ENCODE measurements at places on chromosomes 1 and 21.

- DNase-seq, result no peak
Observed at GRCh38 chr1:177984136-177984525, 14.3 kb upstream of the SEC16B start.

DNA sequence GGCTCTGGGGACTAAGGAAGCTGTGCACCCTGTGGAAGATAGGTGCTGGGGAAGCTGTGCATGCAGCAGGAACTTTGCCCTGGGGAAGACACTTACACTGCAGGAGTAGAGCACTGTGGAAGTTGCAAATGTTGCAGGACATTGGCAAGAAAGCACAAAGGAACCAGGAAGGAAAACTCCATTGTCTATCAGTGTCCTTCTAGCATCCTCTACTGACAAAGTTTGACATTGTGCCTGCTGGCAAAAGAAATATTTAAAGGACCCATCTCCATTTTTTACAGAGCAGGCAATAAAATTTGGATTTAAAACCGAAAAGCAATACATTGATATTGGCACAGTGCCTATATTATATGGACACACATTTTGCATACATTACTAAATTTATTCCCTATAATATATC lies 394.1 kb downstream of the PBX1 start:
- no peak for DNase-seq

DNA sequence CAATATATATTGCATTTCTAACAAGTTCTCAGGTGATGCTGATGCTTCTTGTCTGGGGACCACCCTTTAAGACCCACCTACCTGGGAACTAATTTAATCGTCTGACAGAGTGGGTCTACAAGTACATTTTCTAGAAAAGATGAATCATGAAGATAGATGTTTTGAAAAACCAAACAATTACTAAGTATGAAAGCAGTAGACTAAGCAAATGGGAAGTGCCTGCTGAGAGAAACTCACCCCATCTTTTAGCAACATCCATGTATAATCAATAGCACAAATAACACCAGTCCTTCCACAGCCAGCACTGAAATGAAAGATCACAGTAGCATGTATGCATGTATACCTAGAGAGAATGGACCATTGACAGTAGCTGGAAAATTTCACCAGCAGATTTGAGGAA lies 17.3 kb downstream of the PTPN22 start:
- DNase-seq, result no peak

- no peak for DNase-seq
Observed at GRCh38 chr1:14117700-14118099, 417.7 kb downstream of the PRDM2 start.

GRCh38 chr1:201731592-201731991 lies 97.4 kb upstream of the IPO9 start:
- DNase-seq, result no peak

DNA sequence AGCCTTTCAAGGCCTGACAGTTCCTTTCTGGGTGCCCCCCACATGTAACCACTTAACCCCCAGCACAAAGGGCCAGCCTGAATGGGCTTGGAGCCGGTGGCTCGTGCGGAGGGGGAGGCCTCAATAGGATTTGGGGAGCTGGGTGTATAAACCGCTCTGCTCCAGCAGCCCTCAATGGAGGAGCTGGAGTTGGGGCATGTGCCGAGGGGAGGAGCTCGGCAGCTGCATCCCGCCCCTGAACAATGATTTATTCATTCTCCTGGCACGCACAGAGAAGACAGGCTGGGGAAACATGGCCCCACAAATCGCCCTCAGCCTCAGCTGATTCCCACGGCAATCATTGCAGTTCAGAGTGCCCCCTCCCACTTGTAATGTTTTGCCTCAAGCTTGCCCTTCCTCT lies 6.9 kb upstream of the C1orf216 start:
- DNase-seq, result no peak

DNA sequence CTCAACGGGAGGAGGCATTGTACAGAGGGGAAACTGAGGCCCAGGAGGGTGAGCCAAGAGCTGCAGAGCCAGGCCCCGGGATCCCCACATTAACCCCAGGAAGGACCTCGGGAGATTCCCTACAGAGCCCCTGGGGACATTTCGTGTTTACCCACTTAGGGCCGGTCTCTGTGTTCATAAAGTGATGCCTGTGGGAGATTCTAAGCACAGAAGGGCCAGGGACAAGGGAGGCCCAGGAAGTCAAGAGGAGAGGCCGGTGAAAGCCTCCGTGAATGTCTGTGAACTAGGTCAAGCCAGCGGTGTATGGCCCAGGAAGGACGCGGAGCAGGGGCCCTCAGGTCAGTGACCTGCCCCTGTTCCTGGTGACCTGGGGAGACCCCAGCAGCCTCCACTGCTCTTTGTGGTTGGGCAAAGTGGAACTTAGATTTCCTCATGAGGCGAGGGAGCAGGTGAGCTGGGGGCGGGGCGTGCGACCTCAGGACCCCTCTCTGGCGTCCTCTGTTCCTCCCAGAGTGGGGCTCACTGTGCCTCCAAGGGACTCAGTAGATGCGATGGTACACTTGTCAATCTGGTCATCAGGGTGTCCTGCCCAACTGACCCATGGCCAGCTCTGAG lies 34.9 kb downstream of the PDE9A start:
- DNase-seq, result no peak

GRCh38 chr1:118144684-118145083 lies 40.3 kb downstream of the SPAG17 start:
- DNase-seq, result no peak

DNA sequence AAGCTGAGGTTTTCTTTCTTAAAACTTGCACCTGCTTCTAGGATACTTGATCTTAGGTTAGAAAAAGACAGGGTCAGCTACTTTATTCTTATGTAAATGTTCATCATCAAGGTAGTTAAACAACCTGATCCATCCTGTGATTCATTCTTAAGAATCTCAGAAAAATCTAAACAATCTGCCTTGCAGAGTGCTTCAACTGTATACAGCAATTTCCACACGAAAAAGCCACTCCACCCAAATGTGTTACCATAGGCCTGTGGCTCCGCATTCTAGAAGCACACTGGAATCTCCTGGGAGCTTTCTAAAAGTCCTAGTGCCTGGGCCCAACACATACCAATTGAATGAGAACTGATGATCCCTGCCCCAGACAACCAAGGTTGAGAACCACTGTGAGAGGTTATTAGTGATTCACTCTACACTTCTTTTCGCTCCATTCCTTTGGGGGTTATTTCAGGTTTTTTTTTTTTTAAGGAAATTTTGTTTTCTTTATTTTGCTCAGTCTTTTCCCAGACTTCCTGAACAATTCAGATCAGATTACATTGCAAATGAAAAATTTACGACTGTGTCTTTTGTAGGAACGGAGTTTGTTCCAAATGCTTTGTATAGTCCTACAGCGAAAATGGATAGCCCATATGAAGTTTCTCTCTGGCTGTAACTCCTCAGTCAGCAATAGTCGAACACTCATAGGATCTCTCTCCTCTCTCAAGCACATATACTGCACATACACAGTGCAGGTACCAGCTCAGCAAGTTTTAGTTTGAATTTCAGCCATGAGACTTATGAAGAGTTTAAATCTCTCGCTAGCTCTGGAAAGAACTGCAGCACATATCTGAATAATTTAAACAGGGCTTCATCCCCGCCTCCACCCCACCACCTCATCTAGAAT lies 16.1 kb downstream of the SMYD2 start:
- DNase-seq, result no peak

DNA sequence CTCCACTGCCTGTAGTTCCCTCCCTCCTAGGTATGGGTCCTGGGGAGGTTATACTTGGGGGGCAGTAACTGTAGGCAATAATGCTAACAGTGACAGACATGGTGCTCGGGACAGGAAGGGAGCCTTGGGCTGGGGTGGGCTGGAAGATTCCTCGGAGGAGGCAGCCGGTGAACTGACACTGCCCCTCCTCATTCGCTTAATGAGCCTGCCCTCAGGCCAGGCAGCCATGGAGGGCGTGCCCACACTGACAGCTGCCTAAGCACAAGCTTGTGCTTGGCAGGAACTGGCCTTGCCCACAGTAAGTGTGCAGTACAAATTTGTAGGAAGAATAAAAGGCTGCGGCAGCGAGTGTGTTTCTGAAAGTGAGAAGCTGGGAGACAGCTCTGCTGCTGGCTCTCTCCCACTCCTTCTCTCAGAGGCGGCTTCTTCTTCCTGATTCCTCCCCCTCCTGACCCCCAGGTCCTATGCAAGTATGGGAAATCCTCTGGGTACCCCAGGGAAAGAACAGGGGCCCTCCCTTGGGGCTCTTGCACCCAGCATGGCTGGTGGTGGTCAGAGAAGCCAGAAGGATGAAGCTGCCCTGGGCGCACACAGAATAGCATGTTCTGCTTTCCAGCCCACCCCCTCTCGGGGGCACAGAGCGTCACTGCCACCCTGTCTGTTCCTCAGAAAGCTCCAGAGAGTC lies 23.6 kb downstream of the OPTC start:
- no peak for DNase-seq

DNA sequence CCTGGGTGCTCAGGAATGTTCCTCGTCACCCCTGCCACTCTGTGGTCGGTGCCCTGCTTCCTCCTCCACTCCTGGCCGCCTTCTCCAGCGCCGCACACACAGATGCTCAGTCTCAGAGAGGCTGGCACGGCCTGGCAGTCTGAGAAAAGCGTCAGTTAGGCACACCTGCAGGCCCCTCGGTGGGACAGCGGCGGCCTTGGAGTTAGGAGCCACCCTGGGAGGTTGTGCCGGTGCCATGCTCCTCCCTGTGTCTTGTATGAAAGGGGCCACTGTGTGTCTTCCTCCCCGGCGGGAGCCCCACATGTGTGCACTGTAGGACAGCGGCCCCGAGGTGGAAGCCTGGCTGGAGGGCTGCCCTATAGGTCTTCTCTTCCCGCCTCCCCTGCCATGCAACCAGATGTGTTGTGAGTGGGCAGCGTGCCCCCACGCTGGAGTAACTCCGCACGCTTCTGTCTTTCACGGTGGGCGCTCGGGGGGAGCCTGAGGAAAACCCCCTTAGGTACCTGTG lies 145.2 kb downstream of the PGBD5 start:
- no peak for DNase-seq

GRCh38 chr1:26998429-26999300 lies 5.2 kb downstream of the TRNP1 start:
- DNase-seq, result no peak

GRCh38 chr1:35876988-35877387 lies 6.0 kb upstream of the AGO1 start:
- DNase-seq, result no peak

GRCh38 chr1:36279789-36280296 lies 26.3 kb upstream of the SH3D21 start:
- DNase-seq, result no peak

DNA sequence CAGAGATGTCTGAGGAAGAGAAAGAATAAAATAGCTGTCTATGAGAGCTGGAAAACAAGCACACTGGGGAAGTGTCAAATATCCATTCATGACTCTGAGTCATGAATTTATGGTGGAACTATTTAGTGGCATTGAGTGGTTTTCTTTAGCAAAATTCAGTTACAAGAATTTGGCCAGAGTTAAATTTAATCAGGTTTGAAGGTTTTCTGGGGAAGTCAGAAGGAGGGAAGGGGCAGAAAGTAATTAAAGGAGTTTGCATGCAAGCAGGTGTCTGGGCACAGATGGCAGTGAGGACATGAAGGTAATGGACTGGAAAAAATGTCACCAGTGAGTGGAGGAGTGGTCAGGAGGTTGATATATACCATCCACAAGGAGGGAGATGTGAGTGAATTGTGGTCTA lies 121.9 kb upstream of the IVNS1ABP start:
- DNase-seq, result no peak

DNA sequence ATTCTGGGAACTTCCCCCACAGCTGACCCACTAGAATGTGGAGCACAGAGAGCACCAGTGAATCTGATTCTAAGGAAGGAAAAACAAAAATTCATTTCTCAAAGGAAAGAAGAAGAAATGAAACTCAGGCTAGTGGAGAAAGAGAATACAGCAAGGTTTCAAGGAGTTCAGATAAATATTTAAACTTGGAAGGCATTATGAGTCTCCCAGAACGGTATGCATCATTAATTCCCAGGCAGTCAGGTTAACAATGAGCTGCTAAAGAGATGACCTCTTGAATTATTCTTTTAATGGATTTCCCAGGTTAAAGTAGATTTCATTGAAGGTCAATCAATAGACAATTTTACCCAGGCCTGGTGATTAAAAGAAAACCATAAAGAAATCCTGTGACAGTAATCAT lies 103.6 kb upstream of the KAZN start:
- DNase-seq, result no peak

GRCh38 chr1:226489718-226490425 lies 58.7 kb upstream of the STUM start:
- DNase-seq, result no peak

DNA sequence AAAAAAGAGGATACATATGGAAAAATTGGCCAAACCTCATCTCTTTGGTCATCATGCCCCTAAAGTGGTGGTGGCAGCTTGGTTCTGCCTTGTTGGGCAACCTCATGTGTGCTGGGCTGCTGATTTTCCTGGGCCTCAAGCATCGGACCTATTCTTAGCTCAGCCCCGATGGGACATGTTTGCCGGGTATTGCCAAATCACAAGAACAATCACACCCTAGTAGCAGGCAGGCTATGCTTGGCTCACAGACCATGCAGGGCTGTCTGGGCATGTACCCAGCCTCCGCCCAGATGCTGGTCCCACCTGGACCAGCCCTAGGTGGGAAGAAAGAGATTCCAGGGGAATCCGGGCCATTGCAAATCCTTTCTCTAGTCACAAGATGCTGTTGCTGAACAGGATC lies 189.4 kb upstream of the FGGY start:
- DNase-seq, result no peak

GRCh38 chr1:100628631-100629081 lies 90.7 kb downstream of the GPR88 start:
- DNase-seq, result no peak

GRCh38 chr1:22362626-22363402 lies 88.8 kb upstream of the ZBTB40 start:
- no peak for DNase-seq

DNA sequence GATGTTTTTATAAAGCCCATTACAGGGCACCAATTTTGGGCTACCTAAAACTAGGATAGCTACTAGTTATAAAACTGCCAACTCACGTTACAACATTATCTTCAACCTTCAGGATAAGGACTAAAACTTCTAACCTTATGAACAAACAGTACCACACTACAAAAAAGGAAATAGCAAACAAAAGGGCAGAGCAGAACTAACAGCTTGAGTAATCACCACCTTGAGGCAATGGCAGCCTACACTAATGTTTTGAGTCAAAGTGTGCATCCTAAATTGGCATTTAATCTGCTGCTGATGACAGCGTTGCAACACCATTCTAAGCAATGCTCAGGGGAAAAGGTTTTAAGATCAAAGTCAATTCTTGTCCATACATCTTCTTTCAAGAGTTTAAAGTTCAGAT lies 27.2 kb downstream of the PTP4A2 start:
- no peak for DNase-seq
